ENCODE measurements at places on chromosomes 6 and 20.

DNA sequence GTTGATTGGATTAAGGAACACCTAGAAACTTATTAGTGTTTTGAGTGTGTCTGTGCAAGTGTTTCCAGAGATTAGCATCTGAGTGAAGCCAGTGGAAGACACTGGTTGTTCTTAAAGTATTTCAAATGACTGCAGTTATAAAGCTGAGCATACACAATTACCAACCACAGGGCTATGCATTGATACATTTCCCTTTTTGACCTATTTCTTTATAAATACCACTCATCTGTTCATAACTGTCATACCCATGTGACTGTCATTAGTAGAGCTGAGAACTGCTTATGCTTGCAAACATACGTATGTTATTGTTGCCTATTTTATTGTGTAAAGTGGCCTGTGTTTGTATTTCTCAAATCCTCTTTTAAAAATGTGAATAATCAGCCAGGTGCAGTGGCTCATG, 15.3 kb upstream of the ZC3H12D start:
- no peak for DNase-seq

GRCh38 chr6:5098501-5099270, 13.5 kb downstream of the PPP1R3G start:
- no peak for DNase-seq

GRCh38 chr6:167849846-167850459, 23.2 kb downstream of the AFDN start:
- no peak for DNase-seq

- DNase-seq: no peak
These were observed 8.9 kb upstream of the MARCKS start for GRCh38 chr6:113848280-113848679.

- DNase-seq: no peak
These were observed 516 bp downstream of the LRRC1 start for GRCh38 chr6:53795340-53795701.

DNA sequence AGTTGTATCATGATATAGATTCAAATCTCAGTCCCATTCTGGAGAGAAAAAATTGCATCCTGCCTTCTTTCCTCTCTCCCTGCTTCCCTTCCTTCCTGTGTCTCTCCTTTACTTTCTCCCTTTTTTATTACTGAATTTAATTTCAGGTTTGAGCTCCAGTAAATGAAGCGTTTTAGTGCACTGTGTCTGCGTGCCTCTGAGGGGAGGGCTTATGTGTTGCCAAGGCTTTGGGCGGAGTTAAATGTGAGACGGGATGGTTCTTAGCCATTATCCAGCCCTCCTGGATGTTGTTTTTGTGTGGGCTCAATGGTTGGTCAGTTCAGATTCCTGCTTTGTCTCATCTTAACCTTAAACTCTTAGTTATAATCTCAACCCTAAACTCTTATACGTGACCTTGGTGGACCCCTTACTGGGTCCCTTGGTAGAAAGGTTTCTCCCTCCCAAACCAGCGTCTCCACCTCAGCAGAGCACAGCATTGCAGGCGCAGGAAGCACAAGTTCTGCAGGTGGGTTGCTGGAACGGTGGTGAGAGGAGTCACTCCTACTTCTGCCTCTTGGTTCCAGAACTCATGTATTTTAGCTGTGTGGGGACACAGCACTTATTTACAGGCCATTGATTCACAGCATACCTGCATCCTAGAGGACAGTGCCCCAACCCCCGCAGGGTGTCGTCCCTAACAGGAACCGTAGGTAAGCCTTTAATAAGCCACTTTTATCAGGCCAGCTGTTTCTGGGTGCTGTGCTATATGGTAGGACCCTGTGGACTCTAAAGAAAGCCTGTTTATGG, 68.5 kb downstream of the DNAH8 start:
- no peak for DNase-seq

GRCh38 chr6:103002282-103002681, 1608.8 kb downstream of the GRIK2 start:
- DNase-seq: no peak

DNA sequence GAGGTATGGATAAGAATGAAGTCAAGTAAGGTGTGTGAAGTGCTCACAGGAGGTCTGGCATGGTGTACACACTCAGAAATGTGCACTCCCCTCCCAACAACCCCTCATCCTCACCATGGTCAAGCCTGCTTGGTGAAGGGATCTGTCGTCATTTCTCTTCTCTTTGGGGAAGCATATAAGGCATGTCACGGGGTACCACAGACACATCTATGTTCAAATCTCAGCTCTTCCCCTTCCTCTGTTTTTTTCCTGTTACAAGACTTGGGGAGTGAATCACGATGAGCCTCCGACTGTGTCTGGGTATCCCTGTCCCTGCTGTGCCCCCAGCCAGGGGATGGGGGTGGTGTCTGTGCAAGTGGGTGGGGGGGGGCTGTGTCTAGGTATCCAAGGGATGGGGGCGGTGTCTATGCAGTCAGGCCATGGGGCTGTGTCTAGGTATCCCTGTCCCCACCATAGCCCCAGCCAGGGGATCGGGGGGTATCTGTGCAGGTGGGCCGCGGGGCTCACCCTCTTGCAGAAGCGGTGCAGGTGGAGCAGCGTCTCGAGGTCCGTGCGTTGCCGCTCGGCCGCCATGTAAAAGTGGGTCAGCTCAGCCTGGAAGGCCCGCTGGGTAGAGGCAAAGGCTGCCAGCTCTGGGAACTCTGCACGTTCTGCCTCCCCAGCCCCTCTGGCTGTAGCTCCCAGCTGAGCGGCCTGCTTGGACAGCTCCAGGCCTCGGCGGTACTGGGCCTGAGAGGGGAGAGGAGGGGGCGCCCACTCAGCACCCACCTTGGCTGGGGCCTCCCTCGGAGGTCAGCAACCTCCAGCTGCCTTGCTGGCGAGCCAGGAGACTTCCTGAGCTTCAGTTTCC, 43.6 kb downstream of the KIAA1755 start:
- no peak for DNase-seq

DNA sequence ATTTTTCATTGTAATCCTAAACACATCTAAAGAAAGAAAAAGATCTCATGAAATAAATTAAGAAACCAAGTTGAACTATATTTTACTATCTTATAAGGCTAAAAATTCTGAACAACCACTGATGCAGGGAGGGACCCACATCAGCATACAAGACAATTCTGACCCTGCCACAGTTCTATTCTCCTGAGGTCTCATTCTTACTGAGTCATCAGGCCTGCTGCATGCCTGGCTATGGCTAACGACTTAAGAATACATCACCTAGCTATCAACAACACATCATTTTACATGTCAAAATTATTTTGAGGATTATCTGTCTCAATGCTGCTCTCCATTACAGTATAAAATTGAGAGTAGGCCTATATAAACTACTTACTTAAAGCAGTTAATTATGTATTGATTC, 52.9 kb downstream of the FBXL4 start:
- no peak for DNase-seq

- DNase-seq: no peak
These were observed 53.0 kb downstream of the RCAN2 start for GRCh38 chr6:46438245-46438644.

GRCh38 chr6:99838607-99839006, 155.4 kb downstream of the MCHR2 start:
- no peak for DNase-seq

- no peak for DNase-seq
These were observed 431.0 kb upstream of the MARCKS start for GRCh38 chr6:113425977-113426660.

- no peak for DNase-seq
These were observed 107.1 kb downstream of the ARID1B start for GRCh38 chr6:156884306-156884705.

- DNase-seq: no peak
These were observed 23.0 kb upstream of the BMP5 start for GRCh38 chr6:55898342-55898741.

DNA sequence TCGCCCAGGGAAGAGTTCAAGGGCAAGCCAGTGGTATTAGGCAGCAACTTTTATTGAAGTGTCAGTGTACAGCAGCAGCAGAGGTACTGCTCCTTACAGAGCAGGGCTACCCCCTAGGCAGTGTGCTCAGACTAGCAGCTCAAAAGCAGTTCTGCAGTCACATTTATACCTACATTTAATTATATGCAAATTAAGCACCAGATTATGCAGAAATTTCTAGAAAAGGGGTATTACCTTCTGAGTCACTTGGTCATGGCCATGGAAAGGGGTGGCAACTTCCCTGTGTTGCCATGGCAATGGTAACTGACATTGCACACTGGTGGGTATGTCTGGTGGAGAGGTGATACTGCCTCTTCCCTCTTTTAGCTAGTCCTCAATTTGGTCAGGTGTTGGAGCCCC, 2.1 kb upstream of the ZKSCAN4 start:
- DNase-seq: no peak

- no peak for DNase-seq
These were observed 168.4 kb downstream of the CARMIL1 start for GRCh38 chr6:25447570-25447929.

DNA sequence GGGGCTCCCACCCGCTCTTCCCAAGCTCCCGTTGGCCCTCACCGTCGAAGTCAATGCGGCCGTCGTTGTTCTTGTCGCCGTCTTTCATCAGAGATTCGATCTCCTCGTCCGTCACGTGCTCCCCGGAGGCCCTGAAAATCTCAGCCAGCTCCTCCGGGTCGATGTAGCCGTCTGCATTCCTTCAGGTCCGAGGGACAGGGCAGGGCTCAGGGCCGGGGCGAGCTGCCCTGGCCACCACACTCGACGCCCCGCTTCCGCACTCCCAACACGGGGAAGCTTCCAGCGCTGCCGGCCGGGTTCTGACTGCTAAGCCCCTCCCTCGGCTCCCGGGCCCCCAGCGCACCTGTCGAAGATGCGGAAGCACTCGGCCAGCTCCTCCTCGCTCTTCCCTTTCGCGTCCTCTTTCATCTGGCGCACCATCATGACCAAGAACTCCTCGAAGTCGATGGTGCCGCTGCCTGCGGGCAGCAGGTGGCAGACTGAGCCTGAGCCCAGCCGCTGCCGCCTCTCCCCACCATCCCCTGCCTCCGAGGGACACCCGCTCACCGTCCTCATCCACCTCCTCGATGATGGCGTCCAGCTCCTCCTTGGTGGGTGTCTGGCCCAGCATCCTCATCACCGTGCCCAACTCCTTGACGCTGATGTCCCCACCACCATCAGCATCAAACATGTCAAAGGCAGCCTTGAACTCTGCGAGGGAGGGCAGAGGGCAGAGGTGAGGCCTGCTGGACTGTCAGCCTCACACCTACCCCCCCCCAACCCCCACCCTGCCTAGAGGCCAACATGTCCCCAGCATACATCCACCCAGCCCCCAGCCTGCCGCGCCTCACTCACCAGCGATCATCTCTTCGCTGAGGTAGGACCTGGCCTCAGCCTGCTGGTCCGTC, 2.9 kb downstream of the TNNC2 start:
- no peak for DNase-seq

GRCh38 chr20:1478566-1478965, 11.9 kb upstream of the NSFL1C start:
- no peak for DNase-seq

GRCh38 chr20:44279228-44279627, 31.8 kb downstream of the FITM2 start:
- DNase-seq: no peak

- DNase-seq: no peak
These were observed 91.3 kb upstream of the THEMIS start for GRCh38 chr6:127992144-127992543.

DNA sequence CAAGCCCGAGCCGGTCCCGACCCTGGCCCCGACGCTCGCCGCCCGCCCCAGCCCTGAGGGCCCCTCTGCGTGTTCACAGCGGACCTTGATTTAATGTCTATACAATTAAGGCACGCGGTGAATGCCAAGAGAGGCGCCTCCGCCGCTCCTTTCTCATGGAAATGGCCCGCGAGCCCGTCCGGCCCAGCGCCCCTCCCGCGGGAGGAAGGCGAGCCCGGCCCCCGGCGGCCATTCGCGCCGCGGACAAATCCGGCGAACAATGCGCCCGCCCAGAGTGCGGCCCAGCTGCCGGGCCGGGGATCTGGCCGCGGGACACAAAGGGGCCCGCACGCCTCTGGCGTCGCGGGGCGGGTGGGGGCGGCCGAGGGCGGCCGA, 37.5 kb downstream of the YTHDF1 start:
- no peak for DNase-seq

DNA sequence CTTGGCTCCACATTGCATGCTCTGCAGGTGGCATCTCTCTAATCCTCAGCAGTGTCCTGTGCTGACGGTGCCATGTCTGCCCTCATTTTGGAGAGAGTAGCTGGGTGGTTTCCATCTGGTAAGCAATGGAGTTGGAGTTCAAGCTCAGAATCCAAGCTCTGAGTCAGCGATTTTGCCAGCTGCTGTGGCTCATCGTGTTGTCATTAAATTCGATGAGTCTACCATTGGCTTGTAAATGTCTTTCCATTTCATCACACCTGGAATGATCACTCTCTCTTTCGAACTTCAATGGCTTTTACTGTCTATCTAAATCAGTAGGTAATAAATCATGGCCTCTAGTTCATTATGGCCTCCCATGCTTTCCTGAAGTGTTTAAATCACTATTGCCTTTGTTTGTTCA, 378.5 kb upstream of the TSHZ2 start:
- no peak for DNase-seq

DNA sequence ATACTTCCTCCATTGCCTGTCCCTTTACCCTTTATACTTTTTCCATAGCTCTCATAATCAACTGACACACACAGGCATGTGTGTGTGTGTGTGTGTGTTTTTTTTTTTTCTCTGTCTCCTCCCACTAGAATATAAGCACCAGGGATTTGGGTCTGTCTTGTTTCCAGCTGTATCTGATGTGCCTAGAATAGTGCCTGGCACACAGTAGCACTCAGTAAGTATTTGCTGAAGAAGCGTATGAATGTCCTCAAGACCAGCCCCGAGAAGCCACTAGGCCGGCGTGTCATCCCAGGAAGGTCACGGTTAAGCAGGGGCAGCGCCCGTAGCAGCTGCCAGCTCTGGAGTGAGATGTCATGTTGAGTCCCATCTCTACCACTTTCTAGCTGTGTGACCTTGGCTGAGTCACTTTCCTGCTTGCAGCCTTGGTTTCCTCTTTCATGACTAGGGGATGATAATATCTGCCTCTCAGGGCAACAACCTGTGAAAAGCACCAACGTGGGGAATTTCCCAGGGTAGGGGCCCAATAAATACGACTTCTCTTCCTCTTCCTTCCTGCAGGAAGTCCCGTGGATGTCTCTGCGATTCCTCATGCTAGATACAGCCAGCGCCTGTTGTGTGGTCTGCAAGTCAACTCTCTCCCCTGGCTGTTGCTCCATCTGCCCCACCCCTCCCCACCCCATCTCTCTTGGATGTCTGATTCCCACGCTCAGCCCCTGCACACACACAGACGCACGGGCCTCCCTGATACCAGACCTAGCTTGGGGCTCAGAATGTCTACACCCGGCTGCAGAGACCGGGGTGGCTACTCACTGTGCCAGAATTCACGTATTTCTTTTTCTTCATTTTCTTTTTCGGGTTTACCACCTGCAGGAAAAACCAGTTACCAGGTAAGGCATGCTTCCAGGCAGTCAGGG, 58.1 kb downstream of the RAB44 start:
- DNase-seq: peak; percentile 20

GRCh38 chr6:75842732-75843131, 93.7 kb downstream of the MYO6 start:
- no peak for DNase-seq
